Gastroesophageal sphincter (tissue), 4 donors: ENCODE measurements at places on chromosomes 3 and 15. TPM values are rescaled to one million over a fixed set of nuclear protein-coding genes. Genes with fewer than 3 reads are reported as not detected.

GRCh38 chr3:24168977-24169376 is 223.9 kb downstream of the NR1D2 start:
- ATAC-seq: no peak

APPL1 gene
- 58.3 TPM for total RNA-seq

DNA sequence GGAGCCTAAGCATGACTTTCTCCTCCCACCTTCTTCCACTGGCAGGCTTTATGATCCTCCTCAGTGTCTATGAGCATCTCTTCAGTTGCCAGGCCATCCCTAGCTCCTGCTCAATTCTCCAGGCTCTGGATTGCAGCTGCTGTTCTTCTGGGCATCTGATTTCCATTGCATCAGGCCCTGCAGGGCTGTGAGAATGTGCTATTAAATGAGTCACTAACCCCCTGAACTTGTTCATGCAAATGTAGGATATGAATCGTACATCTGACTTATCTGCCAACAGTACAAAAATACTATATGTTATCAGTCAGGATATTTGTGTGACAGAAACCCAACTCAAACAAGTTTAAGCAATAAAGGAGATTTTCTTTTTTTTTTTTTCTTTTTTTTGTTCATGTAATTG is 11.9 kb downstream of the GPR176 start:
- ATAC-seq: no peak

GRCh38 chr3:23867838-23868237 is 49.0 kb downstream of the NKIRAS1 start:
- ATAC-seq: no peak

GRCh38 chr3:53478166-53478830 is 16.1 kb upstream of the CACNA1D start:
- ATAC-seq: no peak
